ENCODE measurements at places on chromosomes 2 and 18.
A peak's percentile ranks its signal among the peaks of the same experiment; 100 is the strongest.

GRCh38 chr2:238523158-238524110, 96.7 kb downstream of the ASB1 start:
- DNase-seq: no peak

- no peak for DNase-seq
Observed at GRCh38 chr2:174992886-174993285, 12.3 kb downstream of the CHN1 start.

DNA sequence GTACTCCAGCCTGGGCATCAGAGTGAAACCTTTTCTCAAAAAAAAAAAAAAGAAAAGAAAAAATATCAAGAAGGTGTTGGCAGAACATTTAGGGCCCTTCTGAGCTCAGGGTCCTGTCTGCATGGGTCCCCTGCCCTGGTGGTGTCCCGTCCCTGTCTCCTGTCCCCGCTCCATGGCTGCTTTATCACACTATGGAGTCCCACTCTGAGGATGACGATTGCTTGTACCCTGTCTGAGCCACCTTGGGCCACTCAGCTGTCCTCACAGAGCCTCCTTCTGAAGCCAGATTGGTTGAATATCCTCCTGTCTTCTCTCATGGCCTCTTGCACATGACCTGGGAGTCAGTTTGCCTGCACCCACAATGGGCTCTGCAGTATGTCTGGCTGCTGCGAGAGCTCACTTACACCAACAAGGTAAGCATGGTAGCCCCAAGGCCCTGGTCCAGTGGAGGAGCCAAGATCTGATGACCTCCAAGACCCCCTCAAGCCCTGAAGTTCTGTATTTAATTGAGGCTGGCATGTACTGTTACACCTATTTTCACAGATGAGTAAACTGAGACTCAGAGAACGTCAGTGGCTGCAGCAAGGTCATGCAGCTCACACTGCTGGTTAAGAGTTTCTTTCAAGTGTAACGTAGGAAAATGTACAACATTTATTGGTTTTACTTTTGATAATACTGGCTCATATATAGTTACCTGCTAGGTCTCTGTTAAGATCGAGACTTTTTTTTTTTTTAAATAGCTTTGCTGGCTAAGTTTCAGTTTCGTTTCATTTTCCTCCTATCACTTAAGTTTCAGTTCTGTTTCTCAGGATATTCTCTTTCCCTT, 16.9 kb upstream of the ZCCHC2 start:
- DNase-seq: peak; percentile 71

DNA sequence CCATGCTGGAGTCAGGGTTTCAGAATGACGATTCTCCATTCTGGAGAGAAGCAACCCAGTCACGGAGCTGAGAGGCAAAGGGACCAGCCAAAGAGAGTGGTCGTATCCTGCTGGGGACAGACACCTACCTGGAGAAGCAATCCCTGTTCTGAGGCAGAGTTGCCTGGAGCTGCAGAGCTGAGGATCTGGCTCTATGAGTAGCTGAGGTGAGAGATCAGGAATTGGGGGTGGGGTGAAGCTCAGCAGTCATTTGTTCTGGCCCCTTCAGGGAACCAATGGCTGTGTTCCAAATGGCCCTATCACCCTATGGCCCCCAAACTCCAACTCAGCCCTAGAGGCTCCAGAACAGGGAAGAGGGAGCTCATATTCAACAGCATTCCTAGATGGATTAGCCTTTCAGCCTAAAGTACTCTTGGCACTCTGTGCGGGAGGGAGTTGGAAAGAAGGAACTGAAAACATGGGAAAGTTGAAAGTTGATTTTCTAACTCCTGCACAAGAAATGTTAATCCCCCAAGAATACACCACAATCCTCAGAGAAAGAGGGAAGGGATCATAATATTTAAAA, 3.3 kb upstream of the ATRAID start:
- no peak for DNase-seq

- no peak for DNase-seq
Observed at GRCh38 chr2:1297372-1298159, 115.7 kb upstream of the TPO start.
